ENCODE measurements at places on chromosomes 13 and 19. TPM values are rescaled to one million over a fixed set of nuclear protein-coding genes. Genes with fewer than 3 reads are reported as not detected.

GRCh38 chr13:80342471-80343371, 1.8 kb upstream of the SPRY2 start:
- peak; percentile 92 for DNase-seq

- DNase-seq: no peak
Measured at GRCh38 chr19:29308977-29309590, 96.1 kb upstream of the UQCRFS1 start.

DNA sequence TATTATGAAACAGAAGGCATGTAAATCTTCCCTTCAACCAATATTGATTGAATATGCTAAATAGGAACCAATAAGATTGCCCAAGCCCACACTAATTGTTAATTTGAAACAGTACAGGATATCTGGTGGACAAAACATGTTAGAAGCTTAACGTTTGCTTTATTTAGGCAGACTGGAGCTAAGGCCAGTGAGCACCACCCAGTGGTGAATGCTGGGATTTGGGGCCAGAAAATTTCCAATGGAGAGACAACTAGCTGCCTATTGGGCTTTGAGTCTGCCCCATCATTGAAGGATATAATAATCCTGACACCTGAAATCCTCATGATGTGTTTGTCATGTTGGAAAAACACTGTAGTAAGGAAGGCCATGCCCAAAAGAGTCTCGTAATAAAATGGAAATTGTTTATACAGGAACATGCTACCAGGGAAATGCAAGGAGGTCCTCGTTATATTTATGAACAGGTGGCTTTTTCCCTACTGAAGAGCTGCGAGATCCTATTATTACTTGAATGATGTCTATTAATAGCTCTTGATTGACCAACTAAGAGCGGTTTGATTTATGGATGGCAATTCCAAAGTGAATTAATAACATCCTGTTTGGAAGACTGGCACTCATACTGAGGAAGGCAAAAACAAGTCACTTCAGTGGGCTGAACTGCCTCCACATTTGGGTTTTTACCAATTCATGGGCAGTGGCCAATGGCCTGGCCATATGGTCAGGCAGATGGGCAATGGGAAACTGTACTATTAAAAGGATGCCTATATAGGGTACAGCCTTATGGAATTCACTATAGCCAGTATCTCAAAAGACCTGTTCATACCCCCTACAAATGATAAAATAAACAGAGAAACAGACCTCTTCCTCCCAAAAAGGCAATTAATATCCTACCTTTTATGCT, 8.7 kb downstream of the SIGLECL1 start:
- peak; percentile 43 for DNase-seq

- no peak for DNase-seq
Measured at GRCh38 chr13:98766697-98767096, 14.2 kb upstream of the SLC15A1 start.

Gene ZFP28
- total RNA-seq: 19.9 TPM

Gene SIX5
- 21.5 TPM for total RNA-seq

DNA sequence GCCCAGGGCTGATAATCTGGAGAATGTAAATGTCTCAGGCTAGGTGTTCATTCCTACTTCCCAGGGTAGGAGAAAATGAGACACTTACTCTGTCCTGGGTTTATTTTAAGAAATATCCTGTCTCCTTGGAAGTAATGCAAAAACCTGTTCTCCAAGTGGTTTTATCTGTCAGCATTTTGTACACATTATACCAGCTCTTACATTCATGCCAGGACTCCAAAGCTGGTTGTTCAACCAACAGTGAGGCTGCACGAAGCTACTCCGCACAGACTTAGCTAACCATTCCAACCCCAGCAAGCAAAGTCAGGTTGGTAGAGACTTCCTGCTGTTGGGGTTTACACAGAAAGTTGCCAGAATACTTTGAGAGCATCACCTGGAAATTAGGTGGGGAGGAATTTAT, 55.6 kb downstream of the SLC7A1 start:
- peak; percentile 39 for DNase-seq

DNA sequence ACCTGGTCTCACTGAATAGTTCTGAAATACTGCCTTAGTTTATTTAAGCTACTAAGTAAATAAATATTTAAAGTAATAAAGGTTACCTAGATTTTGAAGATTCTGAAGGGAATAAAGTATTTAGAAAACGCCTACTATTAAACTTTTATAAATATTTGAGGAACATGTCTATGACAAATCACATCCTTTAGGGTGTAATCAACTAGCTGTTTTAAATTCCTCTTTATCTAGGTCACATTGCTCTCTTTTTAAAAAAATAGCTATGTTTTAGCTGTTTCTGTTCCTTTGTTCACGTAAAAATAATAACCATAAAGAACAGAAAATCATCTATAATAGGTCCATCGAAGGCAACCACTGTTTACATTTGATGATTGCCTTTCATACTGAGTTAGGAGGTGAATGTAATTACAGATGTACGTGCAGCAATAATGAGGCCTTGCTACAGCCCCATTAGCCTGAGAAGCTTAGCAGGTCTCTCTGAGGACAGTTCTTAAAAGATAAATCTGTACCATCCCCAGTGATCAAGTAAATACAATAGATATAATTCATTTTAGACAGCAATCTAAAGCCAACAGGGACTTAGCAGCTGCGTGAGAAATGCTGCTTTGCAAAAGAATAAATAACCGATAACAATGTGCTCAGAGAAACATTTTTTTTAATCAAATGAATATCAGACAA, 449.5 kb downstream of the LIG4 start:
- peak; percentile 4 for DNase-seq

- no peak for DNase-seq
Measured at GRCh38 chr19:32308431-32309077, 36.9 kb upstream of the ZNF507 start.

Gene ACTL9
- not detected for total RNA-seq

GRCh38 chr13:110541526-110541920, 20.0 kb downstream of the RAB20 start:
- DNase-seq: peak; percentile 36

- no peak for DNase-seq
Measured at GRCh38 chr13:80444240-80445015, 103.5 kb upstream of the SPRY2 start.

DNA sequence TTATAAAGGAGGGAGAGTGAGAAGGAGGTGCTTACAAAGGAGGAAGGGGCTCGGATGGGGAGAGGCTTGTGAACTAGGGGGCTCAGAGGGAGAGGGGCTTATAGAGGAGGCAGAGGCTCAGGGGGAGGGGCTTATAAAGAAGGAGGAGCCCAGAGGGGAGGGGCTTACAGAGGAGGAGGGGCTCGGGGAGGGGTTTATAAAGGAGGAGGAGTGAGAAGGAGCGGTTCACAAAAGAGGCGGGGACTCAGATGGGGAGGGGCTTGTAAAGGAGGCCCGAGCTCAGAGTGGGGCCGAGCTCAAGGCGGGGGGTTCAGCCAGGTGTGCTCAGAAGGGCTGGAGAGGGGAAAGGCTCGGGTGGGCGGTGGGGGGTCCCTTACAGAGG, 500 bp downstream of the SMIM24 start:
- DNase-seq: no peak

Data from tongue (tissue), 3 donors.